ENCODE measurements at places on chromosomes 7 and 10.

- DNase-seq: peak; percentile 26
These were observed 719 bp downstream of the DPY19L1 start for GRCh38 chr7:35036361-35037171.

GRCh38 chr10:7506571-7506970, 95.7 kb upstream of the SFMBT2 start:
- DNase-seq: no peak

- no peak for DNase-seq
These were observed 137.0 kb upstream of the MINDY3 start for GRCh38 chr10:15997313-15997712.

DNA sequence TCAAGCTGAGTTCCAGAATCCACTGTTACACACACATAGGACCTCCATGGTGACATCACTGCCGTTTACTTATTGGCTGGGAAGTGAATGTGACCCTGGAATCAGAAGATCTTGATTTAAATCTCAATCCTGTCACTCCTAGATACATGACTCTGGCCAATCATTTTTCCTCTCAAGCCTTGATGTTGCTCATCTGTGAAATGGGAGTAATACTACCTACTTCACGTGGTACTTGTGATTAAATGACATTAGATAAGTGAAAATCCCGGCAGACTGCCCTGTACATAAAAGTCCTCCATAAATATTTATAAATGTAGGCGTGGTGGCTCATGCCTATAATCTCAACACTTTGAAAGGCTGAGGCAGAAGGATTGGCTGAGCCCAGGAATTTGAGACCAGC, 88.0 kb upstream of the SVIL start:
- DNase-seq: no peak

- DNase-seq: no peak
These were observed 10.9 kb downstream of the PWWP2B start for GRCh38 chr10:132407846-132408278.

DNA sequence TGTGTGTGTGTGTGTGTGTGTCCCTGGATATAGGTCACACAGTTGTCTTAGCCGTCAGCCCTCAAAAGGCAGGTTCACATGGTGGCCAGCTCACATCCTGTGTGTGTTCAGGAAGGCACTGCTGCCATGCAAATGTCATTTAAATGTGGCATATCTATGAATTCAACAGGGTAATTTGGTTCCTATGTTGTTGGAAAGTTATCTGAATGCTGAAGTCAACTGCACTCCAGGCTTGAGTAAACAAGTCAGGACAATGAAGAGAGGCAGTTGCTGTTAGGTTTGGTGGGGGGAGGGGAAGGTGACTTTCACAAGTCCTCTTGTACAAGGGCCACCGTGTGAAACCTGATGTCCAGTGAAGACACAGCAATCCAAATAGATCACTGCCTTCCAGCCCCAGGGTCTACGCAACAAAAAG, 61.1 kb downstream of the PTPRE start:
- DNase-seq: no peak

- no peak for DNase-seq
These were observed 29.0 kb upstream of the DAGLB start for GRCh38 chr7:6476596-6477317.

DNA sequence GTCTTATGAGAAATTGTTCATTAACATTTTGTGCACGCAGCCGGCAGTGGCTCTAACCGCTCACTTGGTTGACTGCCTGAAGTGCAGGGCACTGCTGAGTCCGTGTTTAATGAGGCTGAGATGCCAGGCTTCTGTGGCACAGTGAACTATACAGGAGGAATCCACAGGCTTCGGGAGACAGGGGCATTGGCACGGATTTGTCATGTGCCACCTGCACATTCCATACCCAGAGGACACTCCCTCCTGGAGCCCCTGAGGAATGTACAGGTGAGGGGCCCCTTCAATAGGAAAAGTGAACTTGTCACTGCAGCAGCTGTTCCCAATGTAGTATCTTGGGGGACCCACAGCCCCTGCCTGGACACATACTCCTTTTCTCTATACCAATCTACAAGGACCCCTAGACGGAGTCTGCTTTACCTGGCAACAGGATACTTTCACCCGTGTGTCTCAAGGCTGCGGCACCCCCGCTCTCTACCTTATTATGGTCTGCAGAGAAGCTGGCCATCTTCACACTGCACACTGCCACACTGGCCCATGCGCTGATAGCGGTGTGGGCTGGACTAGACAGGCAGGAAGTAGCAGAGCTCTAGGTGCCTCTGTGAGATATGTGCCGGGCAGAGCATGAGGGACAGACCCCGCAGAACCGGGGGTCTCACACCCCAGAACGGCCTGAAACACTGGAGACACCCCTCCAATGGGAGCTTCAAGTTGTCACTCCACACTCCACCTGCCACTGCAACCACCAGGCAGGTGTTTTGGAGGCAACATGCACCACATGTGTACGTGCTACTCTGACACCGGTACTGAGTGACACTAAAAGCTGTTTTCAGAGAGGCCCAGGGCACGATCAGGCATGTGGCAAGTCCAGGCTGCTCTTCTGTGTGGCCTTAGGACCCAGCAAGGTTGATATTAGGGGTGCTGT, 71.4 kb upstream of the RHEB start:
- DNase-seq: no peak
